ENCODE measurements at places on chromosomes 3 and 15.
A peak's percentile ranks its signal among the peaks of the same experiment; 100 is the strongest.

- no peak for DNase-seq
Measured at GRCh38 chr3:36867810-36868209, 77.0 kb downstream of the TRANK1 start.

- DNase-seq, result no peak
Measured at GRCh38 chr3:195093731-195094130, 177.2 kb downstream of the XXYLT1 start.

DNA sequence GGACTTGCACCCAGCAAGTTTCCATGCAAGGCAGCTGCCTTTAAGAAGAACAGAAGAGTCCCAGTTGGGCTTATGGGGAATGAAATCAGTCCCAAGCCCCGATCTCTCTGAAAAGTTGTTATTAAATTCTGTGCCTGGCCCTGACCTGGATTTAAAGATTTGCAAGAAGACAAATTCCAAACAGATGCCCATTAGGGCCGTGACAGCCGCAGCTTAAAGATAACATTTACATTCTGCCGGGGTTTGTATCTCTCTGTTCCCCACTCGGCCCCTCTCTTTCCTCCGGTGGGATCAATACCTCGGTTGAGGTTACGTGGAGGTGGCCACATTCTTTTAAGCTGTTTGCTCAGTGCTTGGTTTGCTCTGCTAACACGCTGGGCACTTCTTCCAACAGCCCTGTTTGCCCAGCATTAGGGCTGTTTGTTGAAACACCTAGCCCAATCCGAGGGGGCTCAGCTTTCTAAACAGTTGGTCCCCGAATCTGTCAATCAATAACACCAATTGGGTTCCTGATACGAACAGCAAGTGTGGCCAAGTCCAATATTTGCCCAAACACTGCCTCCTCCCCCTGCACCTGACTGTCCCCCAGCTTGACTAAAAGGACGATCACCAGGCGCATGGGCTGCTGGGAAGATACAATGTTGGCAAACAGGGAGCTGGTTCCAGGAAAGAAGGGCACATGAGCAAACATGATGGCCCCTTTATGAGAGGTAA lies 108.6 kb downstream of the RPLP1 start:
- DNase-seq, result no peak

- DNase-seq, result no peak
Measured at GRCh38 chr3:4957978-4958377, 21.3 kb upstream of the BHLHE40 start.

GRCh38 chr3:44862226-44862637 lies 520 bp downstream of the TMEM42 start:
- no peak for DNase-seq

- DNase-seq, result peak; percentile 33
Measured at GRCh38 chr3:152524198-152525140, 255.7 kb downstream of the MBNL1 start.

All from RCC 7860 (cell line).